ENCODE measurements at places on chromosomes 4 and X.

DNA sequence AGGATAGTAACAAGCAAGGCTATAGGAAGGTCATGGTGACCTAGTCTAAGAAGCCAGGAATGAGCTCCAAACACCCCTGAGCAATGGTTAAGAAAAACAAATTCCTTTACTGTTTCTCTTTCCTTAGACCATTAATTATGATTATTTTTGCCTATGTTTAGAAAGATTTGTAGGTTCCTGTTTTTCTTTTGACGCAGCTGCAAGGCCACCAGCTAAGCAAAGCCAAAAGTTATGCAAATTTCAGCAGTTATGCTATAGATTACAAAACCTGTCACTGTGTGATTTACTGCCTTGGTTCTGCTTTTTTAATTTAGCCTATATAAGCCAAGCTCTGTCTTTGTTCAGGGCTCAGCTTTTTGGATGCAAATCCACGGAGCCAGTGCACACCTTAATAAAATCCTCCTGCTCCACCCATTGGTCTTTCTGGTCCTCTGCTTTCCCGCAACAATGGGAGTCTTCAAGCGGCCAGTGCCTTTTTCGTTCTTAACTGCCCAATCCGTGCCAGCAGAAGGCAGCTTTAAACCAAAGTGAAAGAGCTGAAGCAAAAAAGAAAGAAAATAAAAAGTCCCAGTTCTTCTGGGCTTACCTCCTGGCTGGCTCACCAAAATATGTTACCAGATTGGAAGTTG, 1.4 kb upstream of the CEP135 start:
- DNase-seq, result peak; percentile 74

DNA sequence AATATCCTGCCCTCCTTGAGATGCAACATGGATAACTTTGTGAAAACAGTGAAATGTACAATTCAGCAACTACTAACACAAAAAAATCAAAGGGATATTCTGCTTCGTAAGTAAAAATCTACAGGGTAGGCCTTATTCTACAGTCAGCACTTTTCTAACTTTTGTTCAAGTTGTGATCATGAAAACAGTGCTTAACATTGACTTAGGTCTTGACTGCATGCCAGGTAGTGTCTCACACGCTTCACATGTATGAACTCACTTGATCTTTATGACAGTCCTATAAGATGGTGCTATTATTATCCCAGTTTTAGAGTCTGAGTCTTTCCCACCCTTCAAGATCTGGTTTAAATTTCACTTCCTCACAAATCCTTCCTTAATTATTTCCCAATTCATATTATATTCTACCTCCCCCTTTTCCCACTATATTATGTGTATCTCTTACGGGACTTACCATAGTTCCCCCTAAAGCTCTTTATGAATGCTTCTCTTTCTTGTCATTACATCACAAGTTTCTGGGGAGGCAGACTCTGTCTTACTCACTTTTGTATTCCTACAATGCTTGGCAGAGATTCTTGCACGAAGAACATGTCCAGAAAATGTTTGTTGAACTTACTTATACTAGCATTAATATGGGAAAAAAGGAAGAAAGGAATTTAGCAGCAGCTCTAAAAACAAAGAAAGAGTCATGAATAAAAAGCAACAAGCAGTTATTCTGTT, 179.8 kb downstream of the SCFD2 start:
- DNase-seq, result no peak

DNA sequence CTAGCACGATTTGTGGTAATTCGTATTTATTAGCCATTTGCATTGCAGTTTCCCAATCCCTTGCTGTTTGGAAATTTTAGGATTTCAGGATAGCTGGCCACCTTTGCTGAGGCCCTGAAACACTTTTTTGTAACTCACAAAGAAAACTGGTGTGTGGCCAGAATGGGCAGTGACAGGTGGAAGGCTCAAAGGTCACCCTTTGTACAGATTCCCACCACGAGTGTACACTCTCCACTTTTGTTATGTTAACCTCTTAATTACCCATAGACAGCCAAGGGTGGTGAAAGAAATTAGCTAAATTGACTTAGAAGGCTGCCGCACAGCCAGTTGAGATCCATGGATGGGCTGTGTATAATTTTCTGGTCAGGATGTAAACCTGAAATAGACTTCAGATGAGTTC, 109.7 kb upstream of the ARX start:
- DNase-seq, result no peak

DNA sequence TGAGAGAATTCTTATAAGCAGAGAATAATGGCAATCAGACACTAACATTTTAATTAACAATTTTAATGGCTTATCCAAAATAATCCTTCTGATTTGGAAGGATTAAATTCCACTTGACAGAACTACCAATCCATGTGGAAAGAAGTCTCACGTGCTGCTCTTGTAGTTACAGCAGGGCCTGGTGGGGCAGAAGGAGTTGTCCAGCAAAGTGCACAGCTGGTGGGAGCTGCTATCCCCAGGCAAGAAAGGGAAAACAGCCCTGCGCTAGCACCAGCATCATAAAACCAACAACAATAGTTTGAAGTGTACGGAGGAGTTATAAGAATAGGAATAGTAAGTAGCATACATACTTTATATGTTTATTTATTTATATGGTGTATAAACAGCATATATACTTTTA, 127.4 kb upstream of the TRIM2 start:
- DNase-seq, result no peak

DNA sequence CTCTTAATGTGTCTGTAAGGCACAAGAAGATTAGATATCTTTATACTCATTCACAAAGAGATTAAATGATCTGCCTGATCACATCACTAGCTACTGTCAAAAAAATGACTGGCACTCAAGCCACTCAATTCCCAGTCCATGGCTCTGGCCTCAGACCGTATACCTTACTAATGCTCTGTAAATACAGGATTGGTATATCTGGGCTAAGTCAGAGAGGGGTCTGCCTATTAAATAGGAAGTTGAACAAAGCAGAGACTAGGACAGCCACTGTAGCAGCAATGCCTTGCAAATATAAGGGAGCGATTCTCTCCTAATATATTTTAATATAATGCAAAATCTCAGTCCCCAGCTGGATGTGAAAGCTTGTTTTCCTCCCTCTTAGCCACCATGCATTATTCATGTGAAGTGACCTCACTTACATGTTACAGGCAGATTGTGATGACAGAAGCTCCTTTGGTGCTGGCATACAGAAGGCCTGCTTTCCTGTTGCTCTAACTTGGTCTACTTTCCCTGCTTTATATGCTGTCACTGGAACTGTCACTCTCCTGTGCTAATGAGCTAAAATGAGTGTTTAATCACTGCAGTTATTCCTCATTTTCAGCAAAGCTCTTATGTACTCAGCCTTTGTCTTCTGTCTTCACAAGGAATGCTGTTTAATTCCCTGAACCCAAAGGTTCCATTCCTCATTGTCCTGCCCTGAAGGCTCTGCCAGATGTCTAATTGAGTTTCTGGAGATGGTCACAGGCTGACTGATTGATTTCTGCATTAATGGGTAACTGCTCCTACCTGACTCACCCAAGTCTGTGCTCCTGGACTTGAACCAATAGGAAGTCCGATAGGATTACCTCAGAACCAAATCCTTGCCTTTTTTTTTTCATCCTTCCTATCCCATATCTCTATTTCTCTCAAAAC, 578.2 kb downstream of the KLHL13 start:
- no peak for DNase-seq

DNA sequence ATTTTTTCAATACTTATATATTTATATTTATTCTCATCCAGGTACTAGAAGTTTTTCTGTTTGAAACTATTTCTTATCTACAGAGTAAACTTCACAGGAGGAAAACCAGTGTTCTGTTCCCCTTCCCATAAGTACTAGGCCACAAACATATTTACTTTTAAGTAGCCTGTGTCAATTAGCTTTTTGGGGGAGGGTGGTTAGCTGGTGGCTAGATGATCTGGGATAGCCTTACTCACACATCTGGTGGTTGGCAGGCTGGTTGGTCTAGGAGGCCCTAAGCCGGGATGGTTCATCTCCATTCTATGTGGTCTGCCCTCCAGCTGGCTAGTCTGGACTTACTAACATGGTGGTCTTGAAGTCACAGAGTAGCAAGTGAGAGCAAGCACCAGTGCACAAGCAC, 6.2 kb downstream of the JADE3 start:
- no peak for DNase-seq

- no peak for DNase-seq
Measured at GRCh38 chr4:153428941-153429475, 37.2 kb upstream of the TMEM131L start.

GRCh38 chr4:140697709-140698560, 58.2 kb downstream of the TBC1D9 start:
- no peak for DNase-seq
